ENCODE measurements at places on chromosomes 7 and 10.

- DNase-seq, result no peak
Measured at GRCh38 chr10:98916526-98917125, 319.0 kb downstream of the HPSE2 start.

- no peak for DNase-seq
Measured at GRCh38 chr7:120480472-120480871, 207.5 kb downstream of the KCND2 start.

- DNase-seq, result no peak
Measured at GRCh38 chr10:44818041-44818649, 93.0 kb upstream of the TMEM72 start.

DNA sequence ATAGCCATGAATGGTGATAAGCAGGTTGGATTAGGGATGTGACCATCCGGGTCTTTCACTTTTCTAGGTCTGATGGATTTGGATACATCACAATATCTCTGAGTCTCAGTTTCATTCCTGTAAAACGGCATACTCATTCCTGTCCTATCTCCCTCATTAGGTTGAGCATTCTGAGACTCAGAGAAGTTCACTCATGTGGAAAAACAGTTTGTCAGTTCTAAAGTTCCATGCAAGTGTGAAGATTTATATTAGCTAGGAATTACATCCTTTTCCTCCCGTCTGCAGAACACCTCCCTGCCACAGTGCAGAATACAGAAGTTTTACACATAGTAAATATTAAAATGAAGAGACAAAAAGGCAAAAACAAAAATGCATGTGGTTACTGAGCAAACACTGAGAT lies 94.2 kb upstream of the SLC25A13 start:
- no peak for DNase-seq

GRCh38 chr7:116966601-116967000 lies 13.3 kb downstream of the ST7 start:
- DNase-seq, result peak; percentile 75

DNA sequence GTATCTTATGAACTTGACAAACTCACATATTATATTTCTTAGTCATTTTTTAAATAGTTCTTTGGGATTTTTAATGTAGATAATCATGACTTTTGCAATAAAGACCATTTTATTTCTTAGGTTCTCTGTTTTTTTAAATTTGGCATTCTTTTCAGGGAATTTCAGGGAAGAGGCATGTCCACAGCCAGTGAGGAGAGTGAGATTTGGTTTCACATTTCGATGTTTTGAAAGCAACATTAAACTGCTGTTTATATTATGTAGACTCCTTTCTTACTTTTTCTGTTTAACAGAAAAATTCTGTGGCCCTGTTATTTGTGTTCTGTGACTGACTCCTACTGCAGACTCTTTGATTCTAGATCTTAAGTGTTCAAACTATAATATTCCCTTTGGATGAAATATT lies 153.7 kb downstream of the FAM107B start:
- DNase-seq, result no peak

GRCh38 chr7:24756545-24757352 lies 515 bp downstream of the GSDME start:
- no peak for DNase-seq

GRCh38 chr10:64010711-64011110 lies 489.5 kb downstream of the REEP3 start:
- no peak for DNase-seq

GRCh38 chr7:155648752-155649339 lies 4.4 kb downstream of the RBM33 start:
- no peak for DNase-seq

- DNase-seq, result no peak
Measured at GRCh38 chr10:31384589-31384949, 65.6 kb downstream of the ZEB1 start.

DNA sequence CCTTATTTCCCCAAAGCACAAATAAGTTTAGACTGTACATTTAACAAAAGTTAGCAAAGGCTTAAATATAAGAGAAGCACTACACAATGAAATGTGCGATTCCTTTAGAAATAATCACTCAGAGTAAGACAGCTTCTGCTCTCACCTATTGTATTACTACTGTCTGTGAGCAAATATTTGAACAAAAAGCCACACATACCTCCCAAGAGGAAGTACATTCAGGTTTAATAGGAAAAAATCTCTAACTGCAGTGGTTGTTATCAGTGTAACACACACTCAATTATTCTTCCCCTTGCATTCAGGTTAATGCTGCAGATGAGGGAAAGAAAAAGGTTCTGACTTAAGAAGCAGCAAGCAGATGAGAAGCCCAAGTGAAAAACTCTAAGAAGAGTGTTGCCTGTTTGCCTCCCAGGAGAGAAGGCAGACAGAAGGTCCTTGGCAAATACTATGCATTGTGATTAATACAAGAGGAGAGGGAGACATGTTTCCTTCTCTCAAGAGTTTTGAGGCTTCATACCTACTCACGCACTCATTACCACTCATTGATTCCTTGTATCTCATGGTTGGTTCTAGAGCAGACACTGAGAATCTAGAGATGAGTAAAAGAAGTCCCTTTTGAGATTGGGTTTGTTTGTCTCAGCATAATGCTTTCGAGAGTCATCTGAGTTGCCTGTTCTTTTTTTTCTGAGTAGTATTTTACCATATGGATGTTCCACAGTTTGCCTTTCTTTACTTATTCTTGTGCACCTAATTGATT lies 13.6 kb downstream of the GIMAP4 start:
- DNase-seq, result no peak

DNA sequence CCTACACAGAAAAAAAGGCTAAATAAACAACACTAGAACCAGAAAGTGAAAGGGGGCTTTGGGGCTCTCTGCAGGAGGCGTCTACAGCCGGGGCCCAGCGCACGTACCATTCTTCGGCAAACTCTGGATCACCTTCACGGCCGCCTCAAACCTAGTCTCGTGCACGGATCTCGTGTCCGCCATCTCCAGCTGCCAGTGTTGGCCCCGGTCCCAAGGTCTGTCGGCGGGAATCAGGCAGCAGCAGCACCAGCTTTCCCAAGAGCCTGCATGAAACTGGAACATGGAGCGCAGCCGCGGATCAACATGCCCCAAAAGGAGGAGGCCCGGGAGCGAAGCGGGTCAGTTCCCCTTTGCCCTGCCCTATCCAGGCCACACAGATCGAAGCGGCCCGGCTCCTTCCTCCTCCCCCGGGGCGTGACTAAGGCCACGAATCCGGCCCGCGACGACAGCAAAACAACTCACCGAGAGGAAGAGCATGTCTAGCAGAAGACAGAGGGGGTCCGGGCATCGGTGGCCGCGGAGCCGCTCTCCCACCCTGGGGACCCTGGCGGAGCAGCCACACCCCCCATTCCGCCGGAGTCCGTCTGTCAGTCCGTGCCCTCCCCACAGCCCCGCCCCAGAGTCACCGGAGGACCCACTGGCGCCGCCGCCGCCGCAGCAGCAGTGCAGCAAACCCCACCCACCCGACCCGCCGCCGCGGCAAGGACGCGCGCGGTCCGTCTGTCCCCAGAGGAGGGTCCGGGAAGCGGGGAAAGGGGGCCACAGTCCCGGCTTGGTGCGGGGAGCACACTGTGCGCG lies at the start of gene ACBD5:
Gene ACBD5 (minus strand): TSS at position 586 of the 798 bp plus-strand sequence. CDS start 109 bp downstream, at position 477.
- peak; percentile 88 for DNase-seq

GRCh38 chr7:71016401-71016800 lies 115.5 kb upstream of the GALNT17 start:
- peak; percentile 34 for DNase-seq

DNA sequence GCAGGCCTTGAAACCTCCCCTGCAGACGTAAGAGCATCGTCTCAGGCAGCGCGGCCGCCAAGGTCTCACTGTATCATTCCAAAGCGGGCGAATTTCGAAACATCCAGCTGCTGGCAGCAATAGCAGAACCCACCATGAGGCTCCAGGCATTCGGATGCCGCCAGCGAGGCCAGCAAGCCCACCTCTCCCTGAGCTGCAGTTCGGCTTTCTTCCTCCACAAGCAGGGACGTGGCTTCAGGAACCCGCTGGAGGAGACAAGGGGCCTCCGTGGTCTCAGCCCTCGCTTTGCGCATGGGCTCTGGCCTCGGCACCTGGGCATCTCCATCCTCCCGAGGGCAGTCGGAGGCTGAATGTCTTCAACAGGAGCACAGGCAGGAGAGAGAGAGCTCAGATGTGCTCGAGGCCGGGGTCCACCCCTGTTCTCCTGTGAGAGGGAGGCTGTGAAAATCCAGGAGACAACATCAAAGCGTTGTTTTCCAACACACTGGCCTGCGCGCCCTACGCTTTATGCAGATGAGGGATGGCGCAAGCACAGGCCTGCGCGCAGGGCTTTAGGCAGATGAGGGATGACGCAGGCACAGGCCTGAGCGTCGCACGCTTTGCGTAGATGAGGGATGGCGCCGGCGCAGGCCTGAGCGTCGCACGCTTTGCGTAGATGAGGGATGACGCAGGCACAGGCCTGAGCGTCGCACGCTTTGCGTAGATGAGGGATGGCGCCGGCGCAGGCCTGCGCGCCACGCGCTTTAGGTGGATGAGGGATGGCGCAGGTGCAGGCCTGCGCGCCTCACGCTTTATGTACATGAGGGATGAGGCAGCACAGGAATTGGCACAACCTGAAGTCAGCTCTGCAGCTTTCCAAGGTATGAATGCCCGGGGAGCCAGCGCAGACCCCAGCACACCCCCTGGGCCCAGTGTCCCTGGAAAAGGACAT lies 103.2 kb downstream of the WDR37 start:
- DNase-seq, result no peak

- DNase-seq, result no peak
Measured at GRCh38 chr7:15832996-15833395, 146.5 kb upstream of the MEOX2 start.

- DNase-seq, result no peak
Measured at GRCh38 chr10:132928261-132928660, 14.1 kb downstream of the CFAP46 start.

GRCh38 chr10:31723106-31723750 lies 205.4 kb downstream of the ARHGAP12 start:
- DNase-seq, result no peak

DNA sequence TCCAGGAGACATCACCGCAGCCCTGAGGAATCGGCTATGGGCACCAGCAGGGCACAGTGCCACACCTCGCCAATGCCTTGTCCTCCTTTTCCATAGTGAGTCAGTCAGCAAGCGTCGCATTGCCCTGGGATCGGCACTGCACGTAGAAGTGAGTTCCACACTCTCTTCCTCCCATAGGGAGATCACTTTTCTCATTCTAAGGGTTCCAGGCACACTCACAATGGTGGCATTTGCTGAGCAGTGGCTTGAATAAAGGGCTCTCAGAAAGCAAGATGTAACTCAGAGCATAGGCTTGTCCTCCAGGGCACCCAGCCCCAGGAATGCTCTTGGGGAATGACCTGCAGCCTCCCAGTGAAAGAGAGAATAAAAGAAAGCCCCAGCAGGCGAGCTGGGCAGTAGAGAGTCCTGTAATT lies 1.1 kb upstream of the VIM start:
- DNase-seq, result no peak

DNA sequence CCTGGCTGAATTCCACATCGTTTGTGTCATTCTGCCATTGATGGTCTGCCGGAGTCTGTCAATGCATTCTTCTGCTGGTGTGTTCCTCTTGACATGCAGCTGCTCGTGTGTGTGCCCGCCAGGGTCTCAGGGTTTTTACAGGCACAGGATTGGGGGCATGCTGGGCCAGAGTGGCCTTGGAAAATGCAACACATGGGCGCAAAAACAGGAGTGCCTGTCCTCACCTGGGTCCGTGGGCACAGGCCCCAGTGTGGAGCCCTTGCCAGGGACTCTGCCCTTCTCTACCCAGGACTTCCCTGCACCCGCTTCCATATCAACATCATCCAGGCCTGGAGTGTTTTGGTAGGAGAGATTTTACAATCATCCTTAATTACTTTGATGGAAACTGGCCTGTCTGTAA lies 340.7 kb downstream of the KIF20B start:
- no peak for DNase-seq

DNA sequence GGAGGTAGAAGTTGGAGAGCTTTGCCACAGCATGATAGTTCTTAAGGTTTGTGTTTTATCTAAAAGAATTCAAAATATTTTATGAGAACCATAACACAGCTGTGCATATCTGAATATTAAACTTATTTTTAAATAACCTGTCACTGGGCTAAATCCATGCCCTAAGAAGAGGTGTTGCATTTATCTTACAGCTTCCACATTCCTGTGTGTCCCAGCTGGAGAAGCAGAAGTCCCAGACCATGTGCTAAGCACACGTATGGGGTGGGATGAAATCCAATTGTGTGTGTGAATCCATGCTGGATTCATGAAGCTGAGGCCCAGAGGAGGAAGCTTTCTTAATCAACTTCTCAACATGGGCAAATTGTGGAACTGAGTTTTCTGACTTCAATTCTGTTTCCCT lies 121.5 kb downstream of the PKD1L1 start:
- DNase-seq, result peak; percentile 70

DNA sequence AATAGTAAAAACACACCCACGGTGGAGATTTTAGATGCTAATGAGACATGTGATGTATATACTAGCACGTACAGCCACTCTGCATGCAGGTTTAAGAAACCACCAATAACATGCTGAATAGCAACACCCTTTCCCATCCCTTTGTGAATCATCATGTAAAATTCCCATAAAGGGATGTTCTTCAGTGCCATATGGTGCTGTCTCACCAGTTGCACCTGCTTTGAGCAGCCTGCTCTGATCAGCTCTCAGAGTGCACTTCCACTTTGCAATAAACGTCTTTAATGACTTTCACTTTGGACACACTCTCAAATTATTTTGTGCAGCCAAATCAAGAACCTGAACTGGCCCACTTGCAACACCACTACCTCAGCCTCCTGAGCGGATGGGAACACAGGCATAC lies 615.0 kb downstream of the ANKRD7 start:
- no peak for DNase-seq

DNA sequence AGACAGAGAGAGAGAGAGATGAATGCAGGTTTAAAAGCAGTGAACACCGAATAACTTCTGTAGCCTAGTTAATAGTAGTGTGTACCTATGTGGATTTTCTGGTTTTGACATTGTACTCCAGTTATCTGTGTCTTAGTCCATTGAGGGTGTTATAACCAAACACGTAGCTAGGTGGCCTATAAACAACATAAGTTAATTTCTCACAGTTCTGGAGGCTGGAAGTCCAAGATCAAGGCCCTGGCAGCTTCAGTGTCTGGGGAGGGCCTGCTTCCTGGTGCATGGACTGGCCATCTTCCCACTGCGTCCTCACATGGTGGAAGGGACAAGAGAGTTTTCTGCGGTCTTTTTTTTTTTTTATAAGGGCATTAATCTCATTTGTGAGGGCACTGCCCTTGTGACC lies 23.5 kb downstream of the AOC1 start:
- DNase-seq, result no peak

GRCh38 chr10:5945561-5946418 lies 31.6 kb downstream of the IL15RA start:
- DNase-seq, result peak; percentile 99

DNA sequence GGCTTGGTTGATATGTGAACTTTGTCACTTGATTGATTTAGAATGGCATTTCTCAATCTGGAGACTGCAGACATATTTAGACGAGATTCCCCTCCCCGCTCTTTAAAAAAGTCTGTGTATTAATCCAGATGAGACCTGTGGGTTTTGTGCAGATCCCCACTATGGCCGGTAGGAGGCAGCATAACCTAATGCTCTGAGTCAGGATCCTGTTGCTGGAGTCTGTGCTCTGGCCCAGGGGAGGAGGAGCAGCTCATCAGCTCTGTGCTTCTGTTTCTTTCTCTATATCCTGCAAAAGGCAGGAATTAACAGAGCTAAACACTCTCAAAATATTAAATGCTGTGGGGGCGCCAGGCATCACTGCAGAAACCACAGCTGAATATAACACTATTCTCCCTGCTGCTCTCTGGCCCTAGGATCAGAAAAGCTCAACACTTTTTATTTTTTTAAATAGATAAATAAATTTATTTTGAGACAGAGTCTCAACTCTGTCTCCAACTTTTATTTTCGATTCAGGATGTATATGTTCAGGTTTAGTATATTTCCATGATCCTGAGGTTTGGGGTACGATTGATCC lies 23.9 kb upstream of the SEPHS1 start:
- peak; percentile 78 for DNase-seq

Measured in AG10803 (cell line).